ENCODE measurements at places on chromosomes 7 and 10. TPM values are rescaled to one million over a fixed set of nuclear protein-coding genes. Genes with fewer than 3 reads are reported as not detected.
A peak's percentile ranks its signal among the peaks of the same experiment; 100 is the strongest.

GRCh38 chr7:149544028-149544427 is 46.4 kb upstream of the ZNF746 start:
- no peak for DNase-seq

NOD1 gene
- 6.9 TPM for total RNA-seq

DNA sequence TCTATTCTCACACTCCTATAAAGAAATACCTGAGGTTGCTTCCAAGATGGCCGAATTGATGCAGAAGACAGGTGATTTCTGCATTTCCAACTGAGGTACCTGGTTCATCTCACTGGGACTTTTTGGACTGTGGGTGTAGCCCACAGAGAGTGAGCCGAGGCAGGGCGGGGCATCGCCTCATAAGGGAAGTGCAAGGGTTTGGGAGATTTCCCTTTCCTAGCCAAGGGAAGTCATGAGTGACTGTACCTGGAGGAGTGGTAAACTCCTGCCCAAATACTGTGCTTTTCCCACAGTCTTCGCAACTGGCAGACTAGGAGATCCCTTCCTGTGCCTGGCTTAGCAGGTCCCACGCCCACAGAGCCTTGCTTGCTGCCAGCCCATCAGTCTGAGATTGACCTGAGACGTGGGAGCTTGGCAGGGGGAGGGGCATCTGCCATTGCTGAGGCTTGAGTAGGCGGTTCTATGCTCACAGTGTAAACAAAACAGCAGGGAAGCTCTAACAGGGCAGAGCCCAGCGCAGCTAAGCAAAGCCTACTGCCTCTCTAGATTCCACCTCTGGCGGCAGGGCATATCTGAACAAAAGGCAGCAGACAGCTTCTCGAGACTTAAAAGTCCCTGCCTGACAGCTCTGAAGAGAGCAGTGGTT is 152.2 kb downstream of the ARL4A start:
- DNase-seq = no peak

SEMA3E gene
- total RNA-seq = 2.0 TPM

DNA sequence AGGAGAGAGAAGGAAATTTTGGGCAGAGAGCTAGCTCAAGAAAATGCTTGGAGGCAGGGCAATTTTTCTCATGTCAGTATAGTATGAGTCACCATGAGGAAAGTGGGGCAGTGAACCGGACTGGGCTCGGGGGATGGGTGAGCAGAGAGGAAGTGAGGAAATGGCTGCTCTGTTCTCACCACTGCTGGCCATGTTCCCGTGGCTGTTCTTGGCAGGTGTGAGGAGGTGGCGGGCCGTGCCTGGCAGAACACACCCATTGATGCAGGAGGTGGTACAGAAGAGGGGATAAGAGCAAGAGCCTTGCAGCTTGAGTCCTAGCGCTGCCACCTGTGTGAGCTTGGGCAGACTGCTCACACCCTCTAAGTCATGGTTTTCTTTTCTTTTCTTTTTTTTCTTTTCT is 304.4 kb upstream of the LYZL1 start:
- peak; percentile 89 for DNase-seq

DNA sequence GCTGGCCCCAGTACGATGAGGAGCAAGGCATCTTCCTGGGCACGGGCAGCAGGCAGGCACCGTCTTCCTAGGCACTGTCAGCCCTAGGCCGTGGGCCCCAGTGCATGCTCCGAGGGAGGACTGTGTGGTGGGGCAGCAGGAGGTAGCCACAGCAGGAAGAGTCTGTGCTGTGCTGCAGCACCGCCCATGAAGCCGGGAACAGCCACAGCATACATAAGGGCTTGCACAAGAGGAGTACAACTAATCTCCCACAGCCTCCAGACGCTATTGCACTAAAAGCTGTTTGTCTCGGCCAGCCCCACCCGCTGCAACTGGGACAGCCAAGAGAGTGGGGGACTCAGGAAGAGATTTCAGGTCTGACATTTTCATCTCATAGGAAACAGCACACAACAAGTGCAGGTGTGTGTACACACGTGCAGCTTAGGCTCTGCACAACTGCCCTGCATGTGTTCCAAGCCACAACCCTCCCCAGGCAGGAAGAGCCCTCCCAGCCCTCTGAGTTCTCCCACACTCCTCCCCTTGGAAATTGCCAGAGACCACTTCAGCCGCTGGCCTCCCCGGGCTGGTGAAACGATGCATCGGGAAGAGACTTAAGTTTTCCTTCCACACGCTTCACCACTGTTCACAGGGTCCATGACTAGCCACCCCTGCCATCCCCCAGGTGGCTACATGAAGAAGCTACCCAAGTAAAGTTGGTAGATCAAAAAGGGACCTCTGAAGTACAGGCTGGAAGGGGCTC is 88.1 kb upstream of the DDC start:
- DNase-seq = peak; percentile 80

DNA sequence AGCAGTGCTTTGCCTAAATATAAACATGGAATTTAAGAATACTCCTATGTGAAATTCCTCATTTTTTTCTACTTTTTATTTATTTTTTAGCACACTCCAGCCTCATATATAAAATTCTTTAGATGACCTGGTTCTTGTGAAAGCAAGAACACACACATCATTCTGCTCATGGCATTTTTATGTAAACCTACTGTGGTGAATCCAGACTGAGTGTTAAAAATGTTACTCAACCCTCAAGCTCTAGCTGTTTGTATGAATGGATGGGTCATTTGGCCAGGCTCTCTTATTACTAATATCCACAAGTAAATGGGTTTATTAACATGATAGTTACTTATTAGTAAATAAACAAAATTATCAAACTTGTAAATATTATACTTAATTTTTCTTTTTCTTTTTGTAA is 551.7 kb upstream of the LRRN3 start:
- DNase-seq = no peak

DNA sequence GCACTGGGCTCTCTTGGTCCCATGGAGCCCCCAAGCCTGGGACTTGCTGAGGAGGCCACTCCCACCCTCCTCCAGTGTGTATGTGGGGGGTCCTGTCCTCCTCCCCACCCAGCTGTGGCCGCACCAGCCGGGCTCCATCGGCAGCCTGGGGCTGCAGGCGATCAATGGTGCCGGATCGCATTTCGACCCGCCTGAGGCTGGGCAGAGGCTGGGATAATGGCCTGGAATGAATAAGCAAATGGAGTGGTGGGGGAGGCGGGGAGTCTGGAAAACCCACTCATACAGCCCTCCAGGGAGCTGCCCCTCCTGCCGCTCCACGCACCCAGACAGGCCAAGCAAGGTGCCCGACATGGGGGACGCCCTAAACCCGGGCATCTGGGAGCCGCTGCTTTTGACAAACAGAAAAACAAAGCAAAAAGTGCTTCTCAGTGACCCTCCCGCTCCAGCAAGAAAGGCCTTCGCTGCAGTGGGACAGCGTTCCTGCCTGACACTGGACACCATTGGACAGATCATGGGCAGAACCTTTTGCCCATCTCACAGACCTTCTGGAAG is 160.5 kb downstream of the NRF1 start:
- DNase-seq = no peak

DNA sequence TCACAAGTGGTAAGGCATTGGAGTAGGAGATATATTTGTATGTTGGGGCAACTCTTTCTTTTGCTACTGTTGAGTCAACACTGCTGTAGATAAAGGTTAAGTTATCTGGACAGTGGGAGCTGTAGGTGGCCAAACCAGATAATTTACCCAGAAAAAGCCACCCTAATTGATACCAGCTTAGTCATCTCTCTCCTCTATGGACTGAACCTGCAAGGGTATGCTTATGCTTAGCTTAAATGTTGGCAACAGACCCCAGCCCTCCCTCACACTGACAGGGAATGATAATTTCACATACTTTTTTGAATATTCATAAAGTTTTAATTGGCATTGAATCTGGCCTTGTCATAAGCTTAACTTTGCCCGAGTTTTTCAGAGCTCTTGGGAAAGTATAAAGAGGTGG is 66.3 kb downstream of the CREB5 start:
- no peak for DNase-seq

- DNase-seq = no peak
Measured at GRCh38 chr7:116240024-116240668, 29.8 kb downstream of the TES start.

- DNase-seq = peak; percentile 61
Measured at GRCh38 chr7:80807166-80807900, 111.5 kb downstream of the SEMA3C start.

DNA sequence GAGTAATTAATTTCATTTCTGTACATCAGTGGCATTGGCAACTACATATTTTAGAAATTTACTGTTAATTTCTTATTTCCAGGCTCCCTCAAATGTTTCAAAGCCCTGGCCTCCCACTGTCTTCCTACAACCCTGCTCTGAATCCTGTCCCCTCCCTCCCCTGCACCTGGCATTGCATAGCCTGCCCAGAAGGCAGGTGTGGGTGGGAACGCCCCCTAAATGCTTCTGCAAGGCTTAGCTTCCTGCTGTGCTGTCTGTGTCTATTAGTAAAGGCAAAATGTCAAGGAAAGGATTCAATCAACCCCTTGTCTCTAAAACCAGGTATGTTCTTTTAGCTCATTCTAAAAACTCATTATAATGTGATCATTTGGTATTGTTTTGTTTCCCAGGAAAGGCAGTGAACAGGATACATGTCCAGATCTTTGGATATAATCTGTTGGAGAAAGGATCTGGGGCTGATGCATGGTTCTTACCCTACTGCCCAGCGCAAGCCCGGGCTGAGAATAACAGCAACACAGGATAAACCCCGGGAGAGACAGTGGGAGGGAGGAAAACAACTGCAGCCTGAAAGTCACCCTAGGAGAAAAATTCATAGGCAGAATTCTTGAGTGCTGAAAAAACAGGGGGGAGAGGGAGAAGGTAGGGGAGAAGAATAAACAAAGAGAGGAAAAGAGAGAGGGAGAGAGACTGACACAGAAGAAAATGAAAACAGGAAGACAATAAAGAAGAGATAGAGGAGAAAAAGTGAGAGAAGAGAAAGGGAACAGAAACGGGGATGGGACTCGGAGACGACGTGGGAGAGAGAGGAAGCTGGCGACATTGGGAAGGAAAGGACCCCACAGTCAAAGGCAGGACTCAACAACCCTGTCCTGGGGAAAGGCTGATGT is 589 bp downstream of the ZNF488 start:
- DNase-seq = no peak

DNA sequence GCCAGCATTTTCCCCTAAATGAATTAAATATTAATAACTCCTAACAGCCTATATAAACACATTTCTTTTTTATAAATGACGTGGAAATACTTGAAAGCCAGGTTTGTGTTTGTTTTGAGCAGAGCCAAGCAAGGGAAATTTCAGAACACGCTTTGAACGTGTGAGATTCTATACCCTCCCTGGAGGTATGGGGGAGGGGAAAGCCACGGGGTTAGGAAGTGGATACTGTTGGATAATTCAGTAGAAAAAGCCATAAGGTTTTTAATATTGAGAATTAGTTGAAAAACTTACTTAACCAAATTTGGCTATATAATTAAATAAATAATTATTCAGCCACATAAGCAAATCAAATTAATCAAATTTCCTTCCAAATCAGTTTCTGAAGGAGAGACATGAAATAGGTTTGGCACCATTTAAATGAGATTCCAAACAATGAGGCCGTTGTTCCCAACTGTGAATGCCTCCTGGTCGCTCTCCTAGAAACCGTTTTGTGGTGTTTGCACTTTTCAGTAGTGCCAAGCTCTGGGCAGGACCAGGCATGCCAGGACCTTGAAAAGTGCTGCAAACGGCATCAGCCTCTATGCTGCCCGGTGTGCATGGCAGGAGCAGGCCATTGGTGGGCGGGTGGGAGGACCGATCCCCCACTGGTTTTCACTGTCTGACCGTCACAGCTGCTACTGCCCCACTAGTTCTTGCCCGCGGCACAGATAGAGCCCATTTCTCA is 88.1 kb downstream of the SEPTIN14 start:
- no peak for DNase-seq

All from fibroblast of lung (primary cell).